ENCODE measurements at places on chromosomes 5 and 9.

- no peak for DNase-seq
These were observed 104.8 kb downstream of the GABBR2 start for GRCh38 chr9:98603821-98604383.

DNA sequence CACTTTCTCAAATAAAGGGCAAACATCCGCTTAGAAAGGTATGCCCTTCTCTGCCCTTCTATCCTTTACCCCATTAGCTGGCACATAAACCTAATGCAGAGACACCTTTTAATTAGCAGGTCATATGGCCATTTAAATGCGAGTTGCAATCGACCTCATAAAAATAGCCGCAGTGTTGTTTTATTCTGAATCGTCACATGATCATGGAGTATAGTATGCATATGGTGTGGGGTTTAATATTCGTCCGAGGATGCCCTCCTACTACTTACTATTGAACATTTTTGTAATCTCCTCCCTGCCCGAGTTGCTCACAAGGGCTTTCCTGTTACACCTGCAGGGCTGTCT, 72.0 kb downstream of the PIK3R1 start:
- DNase-seq: no peak

- no peak for DNase-seq
These were observed at the start of gene ARSI for GRCh38 chr5:150302301-150303069. ARSI (minus strand) TSS chr5:150302905; CDS start chr5:150302373, 532 bp downstream.

- no peak for DNase-seq
These were observed 91.4 kb downstream of the TSSK1B start for GRCh38 chr5:113343343-113343742.

- DNase-seq: no peak
These were observed 115.2 kb downstream of the PRDM6 start for GRCh38 chr5:123204251-123204650.

GRCh38 chr5:100863739-100864138, 39.3 kb downstream of the ST8SIA4 start:
- no peak for DNase-seq

- no peak for DNase-seq
These were observed 57.1 kb downstream of the MAST4 start for GRCh38 chr5:66653325-66653724.

- DNase-seq: no peak
These were observed 1.1 kb upstream of the GABRP start for GRCh38 chr5:170782438-170782837.

DNA sequence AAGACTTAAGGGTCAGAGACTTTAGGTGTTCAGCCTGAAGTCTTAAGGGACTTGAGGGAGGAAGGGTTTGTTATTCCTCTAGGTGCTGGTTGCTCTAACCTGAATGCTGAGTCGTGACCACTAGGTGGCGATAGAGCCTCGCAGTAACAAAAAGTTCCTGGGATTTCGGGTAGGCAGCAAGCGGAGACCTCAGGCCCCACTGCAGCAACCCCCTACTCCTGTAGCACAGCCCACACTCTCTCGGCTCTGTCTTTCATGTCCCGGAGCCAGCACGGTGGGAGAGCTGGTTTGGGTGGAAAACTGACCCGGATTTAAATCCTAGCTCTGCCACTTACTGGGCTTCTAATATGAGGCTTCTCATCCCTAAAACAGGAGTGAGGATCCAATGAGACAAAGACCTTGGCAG, 100.3 kb upstream of the PANK3 start:
- peak; percentile 51 for DNase-seq

DNA sequence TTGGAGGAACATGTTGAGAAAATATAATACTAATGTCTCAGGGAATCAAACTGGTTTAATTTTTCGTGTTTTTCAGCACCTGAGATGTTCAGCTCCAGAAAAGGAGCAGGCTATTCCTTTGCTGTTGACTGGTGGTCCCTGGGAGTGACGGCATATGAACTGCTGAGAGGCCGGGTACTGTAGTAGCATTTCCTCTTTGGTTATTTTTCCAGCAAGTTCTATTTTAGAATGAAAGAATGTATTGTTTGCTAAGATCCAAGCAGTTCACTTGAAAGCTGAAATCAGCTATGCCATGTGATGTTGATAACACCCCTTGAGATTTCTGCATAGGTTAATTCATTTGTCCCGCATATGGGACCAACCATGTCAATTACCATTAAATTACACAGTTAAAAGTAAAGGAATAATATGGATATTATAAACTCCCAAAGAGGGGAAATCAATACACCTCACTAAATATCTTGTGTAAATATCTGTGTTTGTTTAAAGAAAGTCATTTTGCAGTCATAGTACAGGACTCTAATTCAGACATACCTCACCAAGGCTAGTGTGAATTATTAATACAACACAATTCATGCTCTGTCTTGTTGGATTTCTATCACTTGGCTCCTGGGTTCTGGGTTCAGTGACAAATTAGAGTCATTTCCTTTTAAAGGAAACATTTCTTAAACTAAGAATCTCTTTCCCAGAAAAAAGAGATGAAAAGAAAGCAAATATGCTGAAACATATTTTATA, 126.8 kb downstream of the STK32A start:
- DNase-seq: no peak

All from activated CD4-positive, alpha-beta T cell treated with anti-CD3 and anti-CD28 coated beads, Interleukin-2, amount 50 U/mL, for 1 hour (primary cell).